GOT3 (cell line): ENCODE measurements at places on chromosomes 12 and 14.

GRCh38 chr14:51512316-51512715 is 139.4 kb upstream of the FRMD6 start:
- DNase-seq = no peak

DNA sequence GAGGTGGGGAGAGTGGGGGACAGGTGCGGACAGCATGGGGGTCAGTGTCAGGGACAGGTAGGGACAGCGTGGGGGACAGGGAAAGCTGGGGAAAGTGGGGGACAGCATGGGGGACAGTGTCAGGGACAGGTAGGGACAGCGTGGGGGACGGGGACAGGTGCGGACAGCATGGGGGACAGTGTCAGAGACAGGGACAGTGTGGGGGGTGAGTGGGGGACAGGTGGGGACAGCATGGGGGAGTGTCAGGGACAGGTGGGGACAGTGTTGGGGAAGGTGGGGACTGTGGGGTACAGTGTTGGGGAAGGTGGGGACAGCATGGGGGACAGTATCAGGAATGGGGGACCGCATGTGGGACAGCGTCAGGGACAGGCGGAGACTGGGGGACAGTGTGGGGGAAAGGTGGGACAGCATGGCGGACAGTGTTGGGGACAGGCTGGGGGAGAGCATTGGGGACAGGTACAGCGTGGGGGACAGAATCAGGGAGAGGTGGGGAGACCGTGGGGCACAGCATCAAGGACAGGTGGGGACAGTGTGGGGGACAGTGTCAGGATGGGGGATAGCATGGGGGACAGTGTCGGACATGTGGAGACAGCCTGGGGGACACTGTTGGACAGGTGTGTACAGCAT is 96.1 kb downstream of the TMEM121 start:
- DNase-seq = no peak

DNA sequence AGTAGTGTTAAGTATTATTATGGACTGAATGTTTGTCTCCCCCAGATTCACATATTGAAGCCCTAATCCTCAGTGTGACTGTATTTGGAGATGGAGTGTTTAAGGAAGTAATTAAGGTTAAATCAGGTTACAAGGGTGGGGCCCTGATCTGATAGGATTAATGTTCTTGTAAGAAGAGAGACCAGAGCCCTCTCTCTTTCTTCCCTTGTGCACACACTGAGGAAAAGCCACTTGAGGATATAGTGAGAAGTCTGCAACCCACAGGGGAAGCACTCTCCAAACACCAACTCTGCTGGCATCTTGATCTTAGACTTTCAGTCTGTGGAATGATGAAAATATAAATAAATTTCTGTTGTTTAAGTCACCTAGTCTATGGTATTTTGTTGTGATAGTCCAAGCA is 2.2 kb upstream of the KLRG1 start:
- DNase-seq = no peak

DNA sequence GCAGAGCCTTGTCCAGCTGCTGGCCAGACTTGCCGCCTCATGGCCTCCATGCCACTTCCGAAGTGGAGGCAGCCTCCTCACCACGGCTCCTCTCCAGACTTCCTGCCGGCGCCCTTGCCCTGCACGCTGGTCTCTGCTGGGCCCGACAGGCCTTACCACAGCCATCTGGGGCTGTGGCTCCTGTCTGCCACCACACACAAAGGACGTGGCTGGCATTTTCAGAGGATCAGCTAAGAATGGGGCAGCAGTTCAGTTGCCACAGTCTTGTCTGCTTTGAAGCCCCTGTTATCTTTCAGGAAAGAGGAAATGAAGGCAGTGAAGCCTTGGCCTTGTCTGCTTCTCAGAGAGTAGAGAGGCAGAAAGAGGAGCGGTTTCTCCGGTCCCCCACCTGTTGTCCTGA is 178.0 kb upstream of the FKBP4 start:
- DNase-seq = no peak

GRCh38 chr12:65494537-65494936 is 216.1 kb downstream of the MSRB3 start:
- no peak for DNase-seq

GRCh38 chr12:41123871-41124270 is 64.2 kb upstream of the PDZRN4 start:
- no peak for DNase-seq

DNA sequence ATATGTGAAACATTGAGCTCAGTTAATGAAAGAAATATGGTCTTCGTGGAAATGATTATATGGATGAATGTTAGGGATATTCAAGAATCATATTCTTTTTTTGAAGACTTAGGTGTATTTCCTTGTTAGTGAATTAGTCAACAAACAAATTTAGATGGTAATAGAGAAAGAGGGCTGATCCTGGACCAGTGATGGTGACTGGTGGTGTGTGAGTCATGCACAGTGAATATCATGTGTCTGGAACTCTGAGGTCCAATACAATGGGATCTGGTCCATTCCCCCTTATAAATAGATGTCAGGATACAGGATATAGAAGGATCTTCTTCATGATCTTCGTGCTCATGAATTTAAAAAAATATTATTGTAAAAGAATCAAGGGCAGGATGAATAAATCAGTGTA is 64.4 kb upstream of the RTL1 start:
- DNase-seq = no peak

GRCh38 chr12:4829793-4830162 is 79.9 kb upstream of the KCNA1 start:
- no peak for DNase-seq

DNA sequence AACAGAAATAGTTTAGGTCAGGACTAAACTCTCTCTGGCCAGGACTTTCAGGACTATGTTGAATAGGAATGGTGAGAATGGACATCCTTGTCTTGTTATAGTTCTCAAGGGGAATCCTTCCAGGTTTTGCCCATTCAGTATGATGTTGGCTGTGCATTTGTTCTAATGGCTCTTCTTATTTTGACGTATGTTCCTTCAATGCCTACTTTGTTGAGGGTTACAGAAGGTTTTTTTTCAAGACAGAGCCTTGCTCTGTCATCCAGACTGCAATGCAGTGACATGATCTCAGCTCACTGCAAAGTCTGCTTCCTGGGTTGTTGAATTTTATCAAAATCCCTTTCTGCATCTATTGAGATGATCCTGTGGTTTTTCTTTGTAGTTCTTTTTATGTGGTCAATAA is 79.5 kb upstream of the NID2 start:
- no peak for DNase-seq

DNA sequence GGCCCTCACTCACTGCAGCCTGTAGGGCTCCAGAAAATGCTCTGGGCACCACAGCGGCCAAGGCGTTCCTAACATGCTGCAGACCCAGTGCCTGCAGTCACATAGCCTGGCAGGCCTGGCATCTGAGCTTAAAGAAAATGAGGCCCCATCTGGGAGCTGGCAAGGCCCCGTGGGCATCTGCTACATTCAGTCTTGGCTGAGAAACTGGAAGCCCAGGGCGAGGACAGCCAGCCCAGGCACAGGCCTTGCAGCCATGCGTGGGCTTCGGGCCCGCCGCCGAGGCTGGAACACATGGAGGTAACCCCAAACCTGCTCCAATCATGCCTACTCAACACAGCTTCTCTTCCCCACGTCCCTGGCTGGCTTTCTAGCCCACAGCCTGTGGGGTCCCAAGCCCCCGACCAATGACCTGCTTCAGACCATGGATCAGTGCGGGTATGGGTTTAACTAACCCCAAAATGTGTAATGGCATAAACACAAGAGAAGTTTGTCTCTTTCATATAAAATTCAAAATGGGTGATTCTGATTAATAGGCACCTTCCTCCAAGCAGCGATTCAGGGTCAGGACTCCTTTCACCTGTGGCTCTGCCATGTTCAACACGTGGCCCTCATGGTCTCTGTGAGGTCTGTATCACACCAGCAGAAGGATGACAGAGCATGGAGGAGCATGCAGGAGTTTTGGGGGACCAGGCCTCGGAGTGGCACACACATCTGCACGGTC is 6.4 kb downstream of the NGB start:
- no peak for DNase-seq

GRCh38 chr12:132172619-132173018 is 28.4 kb downstream of the NOC4L start:
- DNase-seq = no peak

- no peak for DNase-seq
Measured at GRCh38 chr14:78752518-78753188, 582.5 kb downstream of the NRXN3 start.
